ENCODE measurements at places on chromosomes 2 and 18.

GRCh38 chr2:59044736-59045135, 803.6 kb upstream of the FANCL start:
- DNase-seq: no peak

DNA sequence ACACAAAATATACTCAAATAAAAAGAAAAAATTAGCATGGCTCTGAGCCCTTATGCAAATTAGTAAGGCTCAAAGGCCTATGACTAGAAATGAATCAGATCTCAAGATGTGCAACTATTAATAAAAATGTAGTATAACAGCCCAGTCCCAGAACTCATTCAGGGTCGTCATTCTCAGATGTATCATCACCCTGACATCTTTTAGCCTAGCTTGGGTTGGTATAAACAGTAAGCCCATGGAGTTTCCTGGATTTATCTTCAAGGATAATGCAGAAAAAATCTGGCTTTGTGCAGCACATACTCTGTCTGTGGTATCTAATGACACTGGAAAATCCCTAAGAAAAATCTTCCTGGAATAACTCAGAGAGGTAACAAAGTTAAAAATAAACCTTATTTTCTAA, 239.3 kb downstream of the ZNF385B start:
- DNase-seq: no peak

- no peak for DNase-seq
Measured at GRCh38 chr18:51757255-51757924, 559.9 kb upstream of the MEX3C start.

GRCh38 chr2:144159240-144159639, 360.7 kb downstream of the ZEB2 start:
- DNase-seq: no peak
